Smooth muscle cell of trachea (primary cell): ENCODE measurements at places on chromosomes 13 and 19. TPM values are rescaled to one million over a fixed set of nuclear protein-coding genes. Genes with fewer than 3 reads are reported as not detected.

The B9D2 gene
- 2.8 and 4.2 TPM in 2 replicates for total RNA-seq

The COX6B2 gene
- total RNA-seq = not detected in 2 replicates

The CYP4F12 gene
- total RNA-seq = not detected in 2 replicates

The JSRP1 gene
- 0.15 TPM in 1 of 2 replicates, not detected in the other for total RNA-seq

The FKBP8 gene
- total RNA-seq = 282 and 430 TPM in 2 replicates

The CGB3 gene
- total RNA-seq = not detected in 2 replicates

The SSBP4 gene
- total RNA-seq = 69.7 and 112 TPM in 2 replicates

The CAPNS1 gene
- total RNA-seq = 413 and 501 TPM in 2 replicates

The PLEKHF1 gene
- 52.8 and 65.2 TPM in 2 replicates for total RNA-seq
